ENCODE measurements at places on chromosomes 5 and 9.

DNA sequence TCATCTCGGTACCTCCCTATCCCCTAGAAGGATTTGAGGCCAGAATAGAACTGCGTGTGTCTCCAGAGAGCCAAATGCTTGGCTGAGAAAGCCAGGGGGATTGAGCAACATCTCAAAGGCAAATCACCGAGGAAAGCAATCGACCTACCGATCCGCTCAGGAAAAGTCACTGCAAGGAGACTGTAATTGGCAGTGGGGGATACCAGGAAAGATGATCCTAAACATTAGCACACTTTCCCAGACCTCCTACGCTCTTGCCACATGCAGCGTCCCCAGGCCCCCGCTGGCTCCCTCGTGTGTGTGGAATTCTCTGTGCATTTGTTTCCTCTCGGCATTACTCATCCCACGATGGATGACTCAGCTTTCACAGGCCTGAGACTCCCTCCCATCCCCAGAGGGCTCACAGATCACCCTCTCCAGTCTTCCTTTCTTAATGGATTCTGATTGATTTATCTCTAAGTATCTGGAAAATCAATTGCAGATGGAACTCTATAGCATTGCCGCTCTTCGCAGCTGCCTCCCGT lies 82.2 kb upstream of the ICE1 start:
- peak; percentile 42 for DNase-seq

DNA sequence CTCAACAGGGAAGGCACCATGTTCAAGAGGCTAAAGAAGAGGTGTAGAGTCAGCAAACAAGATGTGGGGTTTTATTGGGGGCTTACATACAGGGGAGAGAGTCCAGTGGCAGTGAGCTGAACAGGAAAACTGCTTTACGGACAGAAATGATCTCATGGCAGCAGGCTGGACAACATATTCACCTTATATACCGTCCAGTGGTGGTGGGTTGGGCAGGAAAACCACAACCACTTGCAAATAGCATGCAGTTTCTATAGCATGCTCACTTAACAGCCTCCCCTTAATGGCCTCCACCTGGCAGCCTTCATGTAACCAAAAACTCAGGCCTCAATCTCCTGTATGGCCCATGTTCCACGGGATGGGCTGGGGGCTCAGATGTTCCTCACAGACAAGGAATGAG lies 5.4 kb downstream of the TNFSF8 start:
- no peak for DNase-seq

GRCh38 chr9:21788752-21789151 lies 13.7 kb upstream of the MTAP start:
- no peak for DNase-seq

GRCh38 chr5:76038212-76038611 lies 45.0 kb upstream of the SV2C start:
- DNase-seq: no peak

DNA sequence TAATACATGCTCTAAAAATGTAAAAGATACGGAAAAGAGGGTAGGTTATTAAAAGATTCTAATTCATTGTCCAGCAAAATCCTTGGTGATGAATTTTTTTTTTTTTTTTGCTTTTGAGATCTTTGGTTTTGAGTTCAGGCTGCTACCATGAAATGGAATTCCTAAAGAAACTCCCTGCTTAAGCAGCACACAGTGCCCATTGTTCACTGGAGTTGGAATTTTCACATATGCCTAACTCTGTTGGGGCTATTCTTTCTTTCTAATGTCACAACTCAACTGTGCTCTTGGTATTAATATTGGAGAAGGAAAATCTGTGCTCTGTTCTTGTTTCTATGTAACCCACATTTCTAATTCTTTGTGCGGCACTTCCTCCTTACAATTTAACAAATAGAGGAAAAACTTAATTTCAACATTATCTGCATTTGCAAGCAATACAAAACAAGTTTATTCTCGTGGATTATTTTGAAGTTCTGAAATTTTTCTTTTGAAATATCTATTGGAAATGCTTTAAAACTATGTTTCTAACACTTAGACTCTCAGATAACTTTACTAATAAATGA lies 21.6 kb downstream of the MATR3 start:
- DNase-seq: no peak

DNA sequence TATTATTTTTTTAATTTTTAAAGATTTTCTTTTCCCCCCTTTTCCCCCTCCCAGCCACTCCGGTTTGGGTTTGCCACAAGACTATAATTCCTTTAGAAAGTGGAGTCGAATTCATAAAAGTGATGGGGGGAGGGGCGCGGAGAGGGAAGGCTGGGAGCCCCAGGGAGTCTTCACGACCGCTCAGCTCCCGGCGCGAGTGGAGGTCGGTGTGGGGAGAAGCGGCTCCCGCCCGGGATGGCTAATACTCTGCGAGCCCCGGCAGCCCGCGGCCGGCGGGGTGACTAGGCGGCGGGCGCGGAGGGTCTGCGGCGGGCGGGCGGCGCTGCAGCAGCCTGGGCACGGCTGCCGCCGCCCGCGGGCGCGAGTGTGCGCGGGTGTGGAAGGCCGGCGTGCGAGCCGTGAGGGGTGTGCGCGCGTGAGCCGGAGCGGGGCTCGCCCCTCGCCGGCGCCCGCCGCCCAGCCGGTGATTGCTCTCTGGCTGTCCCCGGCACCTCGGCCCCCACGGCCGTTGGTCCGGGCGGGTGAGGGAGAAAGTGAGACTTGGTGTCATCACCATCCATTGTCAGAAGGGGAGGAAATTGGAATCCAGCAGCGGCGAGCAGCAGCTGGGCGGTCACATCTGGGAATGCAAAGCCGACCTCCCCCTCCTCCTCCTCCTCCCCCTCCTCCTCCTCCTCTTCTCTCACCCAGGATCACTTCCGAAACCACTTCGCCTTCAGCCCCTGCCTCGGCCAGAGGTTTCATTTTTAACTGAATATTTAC lies at the start of gene PARP8:
PARP8 (plus strand) TSS at position 377 of the 762 bp plus-strand sequence. CDS start 459 bp downstream, outside the sequence.
- DNase-seq: peak; percentile 45

DNA sequence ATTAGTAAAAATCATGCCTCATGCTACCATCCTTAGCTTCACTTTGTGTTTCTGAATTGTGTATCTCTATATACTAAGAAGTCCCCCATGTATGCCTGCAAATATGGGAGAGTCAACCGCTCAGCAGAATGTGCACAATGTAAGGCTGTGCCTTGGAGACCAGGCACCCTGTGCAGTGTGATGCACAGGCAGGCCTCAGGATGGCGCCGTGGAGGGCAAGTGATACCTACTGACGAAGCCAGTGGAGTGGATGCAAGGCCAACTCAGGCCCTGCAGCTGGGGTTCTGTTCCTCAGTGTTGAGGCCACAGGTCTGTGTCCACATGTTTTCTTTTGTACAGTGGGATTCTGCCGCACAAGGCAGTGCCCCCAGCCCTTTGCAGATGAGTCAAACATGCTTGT lies 28.4 kb downstream of the SYK start:
- DNase-seq: no peak
